ENCODE measurements at places on chromosomes 3 and 15.

DNA sequence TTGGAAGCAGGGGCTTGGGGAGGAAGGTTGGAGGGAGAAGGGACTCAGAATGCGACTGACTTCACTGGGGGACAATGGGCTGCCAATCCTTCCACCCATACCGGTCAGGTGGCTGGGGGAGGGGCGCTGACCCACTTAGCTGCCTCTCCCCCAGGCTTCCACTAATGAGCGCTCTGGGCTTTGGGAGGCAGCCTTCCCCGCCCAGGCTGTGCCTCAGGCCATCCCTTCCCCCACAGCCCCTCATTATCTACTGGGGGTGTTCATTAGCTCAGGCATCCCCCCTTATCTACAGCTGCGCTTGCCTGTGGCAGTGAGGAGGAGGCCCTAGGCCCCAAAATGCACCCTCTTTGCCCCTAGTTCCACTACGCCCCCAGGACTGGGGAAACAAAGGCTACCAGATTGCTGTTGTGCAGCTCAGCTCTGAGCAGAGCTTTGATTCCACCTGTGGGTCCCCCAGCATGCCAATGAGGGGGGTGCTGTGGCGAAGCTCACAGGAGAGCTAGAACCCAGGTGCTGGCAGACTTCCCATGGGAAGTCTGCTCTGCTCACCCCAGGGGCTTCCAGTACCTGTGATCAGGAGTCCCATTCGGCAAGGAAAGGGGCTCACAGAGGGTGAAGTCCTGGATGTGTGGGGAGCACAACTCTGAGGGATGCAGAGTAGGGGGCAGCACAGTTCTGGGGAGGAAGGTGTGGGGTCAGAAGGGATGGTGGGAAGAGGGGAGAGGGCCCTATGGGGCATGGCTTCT, 29.4 kb upstream of the SEMA3F start:
- DNase-seq = no peak

- DNase-seq = no peak
These were observed 141.4 kb downstream of the VPS8 start for GRCh38 chr3:184953401-184953800.

GRCh38 chr15:78564743-78565096, 600 bp upstream of the CHRNA5 start:
- no peak for DNase-seq

DNA sequence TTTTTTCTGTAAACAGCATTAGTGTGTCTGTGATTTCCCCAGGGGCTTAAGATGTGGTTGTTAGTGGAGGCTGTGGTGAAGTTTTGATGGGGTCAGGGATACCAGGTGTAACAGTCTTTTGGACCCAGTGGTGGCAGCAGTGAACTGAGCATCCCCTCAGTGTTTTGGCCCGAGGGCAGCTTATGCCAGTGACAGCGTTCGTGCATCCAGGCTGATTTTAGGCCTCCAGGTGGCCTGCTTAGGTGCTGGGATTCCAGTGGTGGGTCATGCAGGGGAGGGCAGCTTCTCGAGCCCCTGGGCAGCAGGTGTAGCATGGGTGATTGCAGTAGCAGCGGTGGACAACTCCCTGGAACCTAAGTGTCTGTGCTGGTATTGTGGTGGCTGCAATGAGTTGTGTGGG, 29.2 kb downstream of the STT3B start:
- no peak for DNase-seq

All from stimulated activated CD8-positive, alpha-beta memory T cell treated with anti-CD3 and anti-CD28 coated beads, Interleukin-4, amount 100 ng/mL, for 48 hours (primary cell).